ENCODE measurements at places on chromosomes 4 and X.

GRCh38 chr4:14218641-14219040, 591.1 kb upstream of the BOD1L1 start:
- DNase-seq: no peak

- DNase-seq: no peak
Measured at GRCh38 chr4:122959981-122960610, 37.7 kb upstream of the NUDT6 start.

DNA sequence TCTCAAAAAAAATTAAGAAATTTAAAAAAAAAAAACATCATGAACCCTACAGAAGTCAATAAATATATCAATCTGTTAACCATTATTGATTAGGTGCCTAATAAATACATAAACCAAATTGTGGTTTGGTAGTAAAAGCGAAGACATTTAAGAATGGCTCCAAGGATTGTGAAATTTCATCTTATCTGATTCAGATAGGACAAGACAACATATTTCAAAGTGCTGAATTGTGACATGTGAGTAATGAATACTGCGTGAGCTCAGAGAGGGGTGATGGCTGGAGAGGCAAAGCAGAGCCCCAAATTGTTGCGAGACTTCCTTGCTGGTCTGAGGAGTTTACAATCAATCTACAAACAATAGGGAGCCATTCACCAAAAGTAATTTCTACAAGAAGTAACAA, 8.2 kb downstream of the AMBN start:
- DNase-seq: no peak

- no peak for DNase-seq
Measured at GRCh38 chr4:150033901-150034300, 44.3 kb upstream of the DCLK2 start.

DNA sequence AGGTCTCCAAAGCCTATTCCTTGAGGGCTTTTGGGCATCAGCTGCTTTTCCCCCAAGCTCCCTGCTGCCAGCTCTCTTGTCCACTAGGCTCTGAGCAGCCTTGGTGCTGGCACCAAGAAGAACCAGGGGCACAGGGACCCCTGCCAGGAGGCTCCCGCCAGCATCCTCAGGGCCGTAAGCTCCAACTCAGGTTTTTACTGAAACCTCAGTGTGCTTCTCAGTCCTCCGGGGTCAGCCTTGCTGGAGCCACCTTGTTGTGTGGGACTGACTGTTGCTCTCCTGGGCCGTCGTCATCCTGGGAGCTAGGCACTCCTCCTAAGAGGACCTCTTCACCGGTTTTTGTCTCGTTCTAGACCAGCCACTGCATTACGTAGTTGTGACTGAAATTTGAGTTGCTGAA, 38.9 kb downstream of the NOP14 start:
- DNase-seq: no peak

DNA sequence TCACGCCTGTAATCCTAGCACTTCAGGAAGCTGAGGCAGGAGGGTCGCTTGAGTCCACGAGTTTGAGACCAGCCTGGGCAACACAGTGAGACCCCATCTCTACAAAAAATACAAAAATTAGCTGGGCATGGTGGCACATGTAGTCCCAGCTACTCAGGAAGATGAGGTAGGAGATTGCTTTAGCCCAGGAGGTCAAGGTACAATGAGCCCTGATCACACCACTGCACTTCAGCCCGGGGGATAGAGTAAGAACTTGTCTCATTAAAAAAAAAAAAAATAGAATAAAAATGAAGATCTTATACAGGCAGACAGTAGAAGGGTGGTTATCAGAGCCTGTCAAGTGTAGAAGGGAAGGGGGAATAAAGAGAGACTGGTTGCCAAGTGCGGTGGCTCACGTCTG, 116.9 kb downstream of the PDS5A start:
- no peak for DNase-seq

DNA sequence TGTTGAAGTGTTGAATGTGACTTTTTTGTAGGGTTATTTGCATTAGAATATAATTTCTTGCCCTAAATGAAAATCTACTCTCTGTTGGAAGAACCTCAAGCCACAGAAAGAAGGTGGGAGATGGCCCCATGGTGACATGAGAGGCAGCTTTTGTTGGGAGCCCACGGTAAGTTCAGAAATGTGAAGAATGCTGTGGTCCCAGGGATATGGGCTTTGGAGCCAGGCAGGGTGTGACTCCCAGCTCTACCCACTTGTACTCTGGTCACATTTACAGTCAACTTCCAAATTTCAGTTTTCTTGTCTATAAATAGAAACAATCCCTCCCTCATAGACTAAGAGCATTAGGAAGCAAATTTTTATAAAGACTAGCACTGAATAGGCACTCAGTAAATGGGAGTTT, 177.8 kb downstream of the RAB28 start:
- DNase-seq: no peak

DNA sequence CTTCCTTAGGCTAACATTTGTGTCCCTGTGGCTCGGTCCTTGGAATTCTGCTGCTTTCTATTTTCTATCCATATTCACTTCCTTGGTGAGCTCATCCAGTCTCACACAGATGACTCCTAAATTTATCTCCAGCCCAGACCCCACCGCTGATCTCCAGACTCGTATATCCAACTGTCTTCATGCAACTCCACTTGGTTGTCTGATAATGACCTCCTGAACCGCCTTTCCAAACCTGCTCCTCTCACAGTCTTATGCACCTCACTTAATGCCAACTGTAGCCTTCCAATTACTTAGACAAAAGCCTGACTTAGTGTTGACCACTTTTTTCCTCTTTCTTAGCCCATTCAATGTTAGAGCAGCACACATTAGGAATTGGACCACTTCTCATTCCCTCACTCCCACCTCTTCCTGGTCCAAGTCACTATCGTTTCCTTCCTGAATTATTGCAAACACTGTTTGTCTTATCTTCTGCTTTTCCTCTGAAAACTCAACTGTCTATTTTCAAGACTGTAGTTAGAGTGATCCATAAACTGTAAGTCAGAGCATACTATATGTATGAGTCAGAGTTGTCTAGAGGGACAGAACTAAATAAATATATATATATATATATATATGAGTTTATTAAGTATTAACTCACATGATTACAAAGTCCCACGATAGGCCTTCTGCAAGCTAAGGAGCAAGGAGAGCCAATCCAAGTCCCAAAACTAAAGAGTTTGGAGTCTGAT, 292.5 kb downstream of the UNC5C start:
- DNase-seq: no peak

- peak; percentile 33 for DNase-seq
Measured at GRCh38 chr4:186192066-186192612, 772 bp downstream of the CYP4V2 start.

GRCh38 chr4:70749313-70749712, 27.5 kb downstream of the RUFY3 start:
- no peak for DNase-seq

- no peak for DNase-seq
Measured at GRCh38 chrX:20432048-20432447, 165.3 kb upstream of the RPS6KA3 start.

DNA sequence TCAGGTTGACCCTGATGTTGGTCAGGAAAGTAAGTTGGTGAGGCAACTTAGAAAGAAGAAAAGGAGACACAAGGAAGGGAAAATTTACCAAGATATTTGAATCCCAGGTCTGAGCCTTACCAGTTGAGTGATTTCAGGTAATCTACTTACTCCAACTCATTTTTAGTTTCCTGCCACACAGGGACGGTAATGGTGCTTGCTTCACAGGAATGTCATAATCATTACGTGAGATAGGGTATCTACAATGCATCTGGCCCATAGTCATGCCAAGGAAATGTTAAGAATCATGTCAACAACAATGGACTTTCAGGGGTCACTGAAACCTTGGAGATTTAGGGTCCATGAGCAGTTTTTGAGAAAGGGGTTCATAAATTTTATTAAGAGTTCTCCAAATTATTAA, 195.4 kb upstream of the HHIP start:
- DNase-seq: no peak

DNA sequence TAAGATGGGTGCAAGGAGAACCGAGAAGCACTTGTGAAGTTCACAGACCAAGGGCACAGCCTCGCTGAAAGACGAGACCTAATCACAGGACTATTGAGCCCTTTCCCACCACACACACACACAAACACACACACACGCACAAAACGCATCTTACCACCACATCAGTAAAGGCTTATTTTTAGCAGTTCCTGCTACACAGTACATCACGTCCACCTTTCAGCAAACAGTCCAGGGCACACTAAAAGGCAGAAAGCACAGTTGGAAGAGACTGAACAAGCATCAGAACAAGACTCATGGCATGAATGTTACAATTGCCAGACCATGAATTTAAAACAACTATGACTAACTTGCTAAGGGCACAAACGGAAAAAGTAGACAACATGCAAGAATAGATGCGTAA, 83.6 kb upstream of the MAPK10 start:
- no peak for DNase-seq

- no peak for DNase-seq
Measured at GRCh38 chrX:100696699-100697351, 35.1 kb downstream of the SYTL4 start.

DNA sequence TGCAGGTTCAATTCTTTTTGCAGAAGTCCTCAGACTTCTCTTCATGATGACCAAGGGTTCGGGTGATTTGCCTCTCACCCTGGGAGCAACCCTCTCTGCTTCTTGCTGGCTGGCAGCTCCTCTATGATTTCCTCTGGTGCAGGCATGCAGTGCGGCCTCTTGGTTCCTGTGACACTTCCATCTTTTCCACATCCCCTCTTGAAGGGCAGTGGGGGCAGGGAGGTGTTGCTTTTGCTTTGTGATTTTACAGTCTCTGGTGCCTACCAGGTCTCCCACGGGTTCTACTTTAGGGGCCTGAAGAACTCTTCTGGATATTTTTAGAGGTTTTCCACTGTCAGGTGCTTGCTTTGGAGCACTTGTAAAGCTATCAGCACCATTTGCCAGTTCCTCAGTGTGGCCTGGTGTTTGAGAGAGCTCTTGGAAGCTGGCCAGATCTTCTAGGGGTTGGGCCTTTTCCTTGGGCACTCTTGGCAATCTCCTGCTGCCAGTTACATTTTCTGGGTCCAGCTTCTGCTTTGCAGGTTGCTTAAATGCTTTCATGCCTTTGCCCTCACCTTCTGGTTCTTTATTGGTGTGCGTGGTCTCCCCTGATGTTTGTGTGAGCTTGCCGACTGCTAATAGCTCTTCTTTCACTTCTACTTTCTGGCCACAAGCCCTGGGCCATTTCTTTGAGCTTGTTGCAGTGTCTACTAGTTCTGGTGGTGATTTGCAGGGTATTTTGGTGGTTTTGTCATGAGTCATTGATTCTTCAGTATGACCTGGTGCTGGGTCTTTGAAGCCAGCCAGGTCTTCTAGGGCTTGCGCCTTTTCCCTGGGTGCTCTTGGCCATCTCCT, 11.5 kb upstream of the CHST7 start:
- DNase-seq: no peak

GRCh38 chrX:142244568-142244967, 39.5 kb upstream of the MAGEC2 start:
- DNase-seq: no peak

DNA sequence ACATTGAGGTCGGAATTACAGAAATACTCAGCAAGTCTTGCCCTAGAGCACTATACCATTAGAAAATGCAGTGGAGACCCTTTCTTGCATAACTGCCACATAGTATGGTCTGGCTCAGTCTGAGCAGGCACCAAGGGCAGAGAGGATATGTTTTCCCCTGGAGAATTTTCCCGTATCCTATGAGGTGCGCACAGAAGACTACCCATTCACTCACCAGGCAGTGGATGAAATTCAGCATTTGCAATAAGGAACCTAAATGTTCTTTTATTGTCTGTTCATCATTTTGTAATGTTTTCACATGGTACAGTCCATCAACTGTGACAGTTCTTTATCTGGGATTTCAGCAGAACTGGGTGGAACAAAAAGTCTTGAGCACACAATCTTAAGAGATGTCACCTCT, 15.5 kb downstream of the JADE3 start:
- DNase-seq: no peak

- peak; percentile 39 for DNase-seq
Measured at GRCh38 chr4:26860922-26861433, 337 bp downstream of the STIM2 start.

- DNase-seq: no peak
Measured at GRCh38 chrX:42106556-42106955, 183.2 kb upstream of the CASK start.

GRCh38 chr4:72770708-72771107, 201.7 kb upstream of the ADAMTS3 start:
- no peak for DNase-seq

GRCh38 chr4:176788248-176788647, 4.5 kb downstream of the VEGFC start:
- no peak for DNase-seq

DNA sequence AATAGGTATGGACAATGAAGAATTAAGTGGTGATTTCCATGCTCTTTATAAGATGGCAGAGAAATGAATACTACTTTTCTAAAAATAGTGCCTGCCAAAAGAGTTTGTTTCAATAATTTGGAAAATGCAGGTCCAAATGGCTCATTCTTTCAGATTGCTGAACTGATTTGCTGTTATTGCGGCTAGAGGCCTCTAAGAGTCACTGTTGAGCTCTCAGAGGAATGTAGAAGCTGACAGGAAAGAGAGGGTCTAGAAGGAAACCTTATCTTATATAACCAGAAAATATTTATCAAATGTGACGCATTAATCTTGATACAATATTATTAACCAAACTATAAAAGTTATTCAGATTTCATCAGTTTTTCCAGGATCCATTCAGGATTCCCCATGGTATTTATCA, 65.7 kb upstream of the PAGE1 start:
- peak; percentile 7 for DNase-seq

- no peak for DNase-seq
Measured at GRCh38 chrX:10482261-10482660, 138.1 kb downstream of the MID1 start.

GRCh38 chrX:134460862-134461220, 876 bp downstream of the HPRT1 start:
- no peak for DNase-seq

DNA sequence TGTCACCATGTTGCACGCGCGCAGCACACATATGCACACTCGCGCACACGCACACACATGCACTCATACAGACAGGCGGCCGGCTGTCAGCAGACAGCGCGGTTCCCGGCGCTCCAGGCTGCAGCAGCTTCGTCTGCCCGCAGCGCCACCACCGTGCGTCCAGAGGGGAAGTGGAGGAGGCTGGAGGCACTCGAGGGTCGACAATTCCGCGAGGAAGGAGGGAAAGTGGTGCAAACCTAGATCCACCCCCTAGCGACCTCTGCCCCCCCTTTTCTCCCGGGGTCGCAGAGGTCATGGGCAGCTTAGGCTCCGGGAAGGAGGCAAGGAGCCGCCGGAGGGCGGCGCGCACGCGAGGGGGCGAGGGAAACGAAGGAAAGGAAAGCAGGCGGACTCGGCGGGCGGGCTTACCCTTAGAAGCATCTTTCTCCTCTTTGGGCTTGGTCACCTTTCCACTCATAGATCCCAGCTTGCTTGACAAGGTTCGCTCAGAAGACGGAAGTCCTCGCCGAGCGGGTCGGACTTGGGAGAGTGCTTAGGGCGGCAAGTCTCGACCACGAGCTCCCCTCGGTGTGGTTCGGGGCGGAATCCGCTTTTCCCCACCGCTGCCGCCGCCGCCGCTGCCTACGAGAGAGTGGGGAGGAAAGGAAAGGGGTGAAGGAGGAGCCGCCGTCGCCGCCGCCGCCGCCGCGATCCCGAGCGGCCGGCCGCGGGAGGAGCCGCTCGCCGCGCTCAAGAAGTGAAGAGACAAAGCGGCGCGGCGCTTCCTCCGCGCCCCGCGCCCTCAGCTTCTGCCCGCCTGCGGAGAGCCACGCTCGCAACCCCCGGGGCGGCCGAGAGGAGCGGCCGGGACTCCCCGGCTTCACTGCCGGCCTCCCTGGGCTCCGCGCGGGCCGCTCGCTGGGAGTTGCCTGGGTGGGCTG, 326.6 kb upstream of the F9 start:
- no peak for DNase-seq

GRCh38 chr4:13530823-13531624, 13.3 kb downstream of the NKX3-2 start:
- no peak for DNase-seq

GRCh38 chr4:144509088-144510015, 136.6 kb upstream of the HHIP start:
- DNase-seq: no peak

Data from activated CD4-positive, alpha-beta T cell treated with anti-CD3 and anti-CD28 coated beads, Interleukin-2, amount 10 ng/mL, durations not matched to agents 7 days and 5 days (primary cell).